ENCODE measurements at places on chromosomes 2 and 18.
A peak's percentile ranks its signal among the peaks of the same experiment; 100 is the strongest.

GRCh38 chr2:233442028-233442310 lies 87.7 kb downstream of the DGKD start:
- DNase-seq: no peak

GRCh38 chr2:155679647-155680046 lies 652.9 kb downstream of the NR4A2 start:
- DNase-seq: no peak

- DNase-seq: no peak
Observed at GRCh38 chr2:183026424-183026823, 11.8 kb downstream of the NCKAP1 start.

DNA sequence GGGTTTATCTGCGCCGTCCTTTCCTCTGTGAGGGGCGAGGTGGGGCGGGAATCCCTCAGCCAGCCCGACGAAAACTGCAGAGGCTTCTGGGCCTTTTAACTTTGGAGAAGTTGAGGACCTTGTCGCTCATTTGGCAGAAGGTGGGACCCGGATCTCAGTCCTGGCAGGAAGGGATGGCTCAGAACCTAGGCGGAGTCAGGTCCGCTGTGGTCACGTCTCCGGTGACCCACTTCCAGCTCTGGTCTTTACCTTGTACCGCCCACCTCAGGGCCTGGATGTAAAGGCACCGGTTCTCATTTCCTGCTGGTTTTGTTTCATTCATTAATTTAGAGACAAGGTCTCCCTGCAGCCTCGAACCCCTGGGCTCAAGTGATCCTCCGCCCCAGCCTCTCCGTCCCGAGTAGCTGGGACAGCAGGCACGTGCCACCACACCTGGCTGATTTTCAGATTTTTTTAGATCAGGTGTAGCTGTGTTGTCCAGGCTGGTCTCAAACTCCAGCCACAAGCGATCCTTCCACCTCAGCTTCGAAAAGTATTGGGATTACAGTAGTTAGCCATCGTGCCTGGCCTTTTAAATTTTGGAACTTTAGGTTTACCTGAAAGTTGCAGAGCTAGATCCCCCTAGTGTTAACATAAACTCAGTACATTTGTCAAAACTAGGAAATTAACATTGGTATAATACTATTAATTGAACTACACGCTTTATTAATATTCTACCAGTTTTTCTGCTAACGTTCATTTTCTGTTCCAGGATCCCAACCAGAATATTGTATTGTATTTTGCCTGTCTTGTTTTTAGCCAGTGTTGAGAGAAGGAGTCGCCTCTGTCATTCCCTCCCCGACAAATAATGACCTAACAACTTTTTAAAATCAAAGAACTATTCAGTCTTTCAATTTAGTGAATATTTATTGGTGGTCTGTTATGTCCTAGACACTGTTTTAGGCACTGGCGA lies 852 bp downstream of the POLI start:
- peak; percentile 45 for DNase-seq

DNA sequence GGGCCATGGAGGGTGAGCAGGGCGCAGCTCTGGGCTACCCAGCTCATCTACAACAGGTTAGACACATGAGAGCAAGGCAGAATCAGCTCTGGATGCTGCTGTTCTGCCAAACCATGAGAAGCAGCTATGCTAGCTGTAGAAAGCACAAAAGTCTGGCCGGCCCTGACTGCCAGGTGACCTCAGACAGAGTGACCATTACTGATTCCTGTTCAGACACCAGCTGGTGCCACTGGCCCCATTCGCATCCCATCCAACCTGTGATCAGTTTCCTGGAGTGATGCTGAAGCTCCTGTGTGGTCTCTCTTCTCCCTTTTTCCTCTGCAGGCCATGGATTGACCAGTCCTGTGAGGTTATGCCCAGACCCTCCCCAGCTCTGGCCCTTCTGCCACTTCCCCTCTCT lies 14.3 kb downstream of the RBMS1 start:
- no peak for DNase-seq

DNA sequence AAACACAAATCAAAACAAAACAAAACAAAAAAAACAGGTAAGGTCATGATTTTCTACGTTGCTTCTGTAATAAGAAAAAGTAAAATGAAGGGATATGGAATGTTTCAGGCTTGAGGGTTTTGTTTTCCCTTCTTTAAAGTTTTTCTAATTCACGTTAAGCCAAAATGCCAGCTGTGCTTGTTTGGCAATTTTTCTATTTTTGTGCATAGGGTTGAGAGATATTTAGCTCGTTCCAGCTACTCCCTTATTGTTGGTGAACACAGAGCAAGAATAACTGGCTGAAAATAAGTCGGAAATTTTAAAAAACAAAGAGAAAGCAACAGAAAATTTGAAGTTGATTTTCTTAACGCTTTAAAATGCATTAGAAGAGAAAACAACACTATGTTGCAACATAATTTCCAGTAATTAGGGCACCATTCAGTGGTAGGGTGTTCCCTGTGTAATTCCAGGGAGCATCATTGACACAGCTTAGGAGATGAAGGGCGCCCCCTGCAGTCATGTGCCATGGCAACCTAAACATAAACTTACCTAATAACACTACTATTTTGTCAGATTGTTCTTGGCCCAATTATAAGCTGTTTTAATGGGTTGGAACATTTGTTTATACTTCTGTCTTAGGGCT lies 99.5 kb downstream of the DTNA start:
- no peak for DNase-seq

GRCh38 chr2:24360963-24361330 lies 611 bp upstream of the ITSN2 start:
- DNase-seq: no peak

DNA sequence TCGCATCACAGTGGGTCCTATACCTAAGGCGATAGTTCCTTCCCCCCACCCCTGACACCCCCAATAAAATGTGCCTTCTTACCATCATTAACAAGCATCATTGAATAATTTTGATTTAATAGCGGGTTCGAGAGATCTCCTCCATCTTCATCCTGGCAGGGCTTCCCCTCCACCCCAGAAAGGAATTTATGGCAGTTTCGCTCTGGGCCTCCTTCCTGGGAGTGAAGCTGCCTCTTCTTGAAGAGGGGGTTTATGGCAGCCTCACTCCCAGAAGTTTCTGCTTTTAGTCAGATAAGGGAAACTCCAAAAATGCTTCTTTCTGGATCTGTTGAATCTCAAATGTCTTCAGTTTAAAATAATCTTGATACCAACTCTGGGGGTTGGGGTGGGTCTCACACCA lies 45.7 kb downstream of the RRM2 start:
- DNase-seq: no peak

DNA sequence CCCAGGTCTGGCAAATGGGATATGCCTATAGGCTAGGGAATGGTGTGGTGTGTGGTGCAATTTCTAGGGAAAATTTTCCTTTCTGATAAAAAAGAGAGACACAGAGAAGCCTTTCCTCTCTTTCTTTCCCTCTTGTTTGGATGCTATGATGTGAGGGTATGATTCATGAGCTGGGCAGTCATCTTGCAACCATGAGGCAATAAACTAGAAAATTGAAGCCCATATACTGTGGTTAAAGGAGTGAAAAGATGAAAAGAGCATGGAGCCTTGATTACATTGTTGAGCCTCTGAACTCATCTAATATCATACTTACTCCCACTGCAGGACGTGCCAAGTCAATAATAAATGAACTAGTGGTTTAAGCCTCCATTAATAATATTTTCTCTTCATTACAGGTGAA lies 215.6 kb downstream of the HAUS1 start:
- DNase-seq: no peak

- no peak for DNase-seq
Observed at GRCh38 chr2:179487010-179487731, 222.5 kb upstream of the SESTD1 start.

DNA sequence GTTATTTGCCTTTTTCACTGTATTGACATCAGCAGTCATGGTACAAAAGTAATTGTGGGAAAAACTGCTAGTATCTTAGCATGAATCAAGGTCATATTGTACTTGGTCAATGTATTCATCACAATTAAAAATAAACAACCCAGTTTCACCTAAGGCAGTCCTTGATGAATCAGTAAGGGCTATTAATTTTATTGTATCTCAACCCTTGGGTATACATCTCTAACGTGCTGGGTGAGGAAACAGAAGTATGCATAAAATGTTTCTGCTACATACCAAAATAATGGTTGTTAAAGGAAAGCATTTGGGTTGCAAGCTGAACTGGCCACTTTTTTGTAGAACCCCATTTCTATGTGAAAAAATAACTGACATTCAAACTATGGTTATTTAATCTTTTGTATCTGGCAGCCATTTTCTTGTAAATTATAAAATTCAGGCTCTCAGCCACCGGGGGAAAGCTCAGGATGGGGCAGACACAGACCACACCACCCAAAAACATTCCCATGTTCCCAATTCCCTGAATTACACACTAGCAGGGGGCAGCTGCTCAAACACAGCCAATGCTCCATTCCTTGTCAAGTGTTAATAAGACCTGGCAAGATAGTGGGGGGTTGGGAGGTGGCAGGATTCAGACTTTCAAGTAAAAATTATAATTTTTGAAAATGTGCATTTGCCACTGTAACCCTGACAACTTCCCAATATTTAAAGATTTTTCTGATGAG lies 49.3 kb downstream of the OLA1 start:
- no peak for DNase-seq

GRCh38 chr2:109736177-109736827 lies 57.8 kb upstream of the RGPD5 start:
- DNase-seq: no peak

DNA sequence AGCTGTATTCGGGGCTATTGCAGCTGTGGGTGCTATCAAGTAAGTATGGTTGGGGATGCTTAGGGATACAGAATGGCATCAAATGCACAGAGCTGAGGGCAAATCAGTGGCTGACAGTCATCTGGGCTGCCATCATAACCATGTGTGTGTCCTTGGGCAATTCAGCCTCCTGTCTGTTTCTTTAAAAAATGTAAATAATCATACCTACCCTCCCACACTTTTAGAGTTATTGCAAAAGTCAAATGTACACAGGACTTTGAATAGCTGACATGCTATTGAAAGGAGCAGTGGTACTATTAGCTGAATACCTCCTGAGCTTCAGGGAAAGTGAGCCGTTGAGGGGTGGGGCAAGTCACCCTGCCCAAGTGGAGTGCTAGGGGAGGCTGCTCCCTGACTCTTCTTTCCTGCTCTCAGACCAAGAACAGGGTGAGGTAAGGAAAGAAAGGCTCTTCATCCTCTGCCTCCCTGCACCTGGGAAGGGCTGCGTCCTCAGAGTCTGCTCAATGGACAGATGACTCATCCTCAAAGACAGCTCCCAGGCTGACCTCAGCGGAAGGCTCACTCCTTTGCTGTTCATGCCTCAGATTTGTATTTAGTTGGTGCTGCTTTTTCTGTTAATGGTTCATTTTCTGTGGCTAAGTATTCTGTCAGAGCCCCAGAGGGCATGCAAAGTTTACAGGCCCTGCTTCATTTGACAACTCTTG lies 54.9 kb upstream of the BZW1 start:
- DNase-seq: no peak

DNA sequence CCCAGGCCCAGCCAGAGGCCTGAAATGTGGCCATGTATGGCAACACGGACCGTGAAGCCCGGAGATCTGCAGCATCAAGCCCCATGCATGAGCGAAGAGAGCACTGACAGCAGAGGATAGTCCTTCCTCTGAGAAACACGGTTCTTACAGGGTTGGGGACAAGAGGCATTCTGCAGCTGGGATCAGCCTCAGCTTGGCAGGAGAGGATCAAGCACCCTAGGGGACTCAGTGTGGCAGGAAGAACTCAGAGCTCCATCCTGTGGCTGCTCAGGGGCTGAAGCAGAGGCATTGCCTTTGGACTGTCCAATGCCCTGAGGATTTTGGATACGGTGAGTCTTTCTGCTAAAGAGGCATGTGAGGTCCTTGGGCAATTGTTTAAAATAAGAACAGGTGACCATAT lies 368.7 kb downstream of the ZNF516 start:
- DNase-seq: no peak

GRCh38 chr18:48851599-48851960 lies 99.2 kb downstream of the SMAD7 start:
- DNase-seq: no peak
